Stimulated activated CD4-positive, alpha-beta T cell treated with anti-CD3 and anti-CD28 coated beads, Interleukin-1b, Interleukin-23, amount 100 ng/mL, for 4 hours (primary cell): ENCODE measurements at places on chromosomes 2 and 18.

- DNase-seq = no peak
These were observed 102.4 kb downstream of the TRIB2 start for GRCh38 chr2:12819103-12819475.

DNA sequence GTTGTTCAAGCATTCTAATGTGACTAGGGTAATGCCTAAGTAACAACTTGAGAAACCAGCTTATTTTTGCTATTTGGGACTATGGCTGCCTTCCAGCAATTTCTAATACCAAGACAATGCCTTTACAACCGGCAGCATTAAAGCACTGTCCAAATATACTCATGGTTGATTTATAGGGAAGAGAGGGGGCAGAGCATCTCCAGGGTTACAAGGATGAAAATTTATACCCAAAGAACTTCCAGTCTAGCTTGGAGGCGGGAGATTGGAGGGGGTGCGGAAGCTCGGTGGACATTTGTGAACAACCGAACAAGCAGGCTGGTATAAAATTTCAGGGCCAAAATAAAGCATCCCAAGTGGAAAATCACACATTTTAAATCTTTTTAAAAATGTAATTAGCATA lies 294.9 kb upstream of the STON1 start:
- no peak for DNase-seq

GRCh38 chr2:169050476-169051240 lies 18.7 kb upstream of the DHRS9 start:
- no peak for DNase-seq

DNA sequence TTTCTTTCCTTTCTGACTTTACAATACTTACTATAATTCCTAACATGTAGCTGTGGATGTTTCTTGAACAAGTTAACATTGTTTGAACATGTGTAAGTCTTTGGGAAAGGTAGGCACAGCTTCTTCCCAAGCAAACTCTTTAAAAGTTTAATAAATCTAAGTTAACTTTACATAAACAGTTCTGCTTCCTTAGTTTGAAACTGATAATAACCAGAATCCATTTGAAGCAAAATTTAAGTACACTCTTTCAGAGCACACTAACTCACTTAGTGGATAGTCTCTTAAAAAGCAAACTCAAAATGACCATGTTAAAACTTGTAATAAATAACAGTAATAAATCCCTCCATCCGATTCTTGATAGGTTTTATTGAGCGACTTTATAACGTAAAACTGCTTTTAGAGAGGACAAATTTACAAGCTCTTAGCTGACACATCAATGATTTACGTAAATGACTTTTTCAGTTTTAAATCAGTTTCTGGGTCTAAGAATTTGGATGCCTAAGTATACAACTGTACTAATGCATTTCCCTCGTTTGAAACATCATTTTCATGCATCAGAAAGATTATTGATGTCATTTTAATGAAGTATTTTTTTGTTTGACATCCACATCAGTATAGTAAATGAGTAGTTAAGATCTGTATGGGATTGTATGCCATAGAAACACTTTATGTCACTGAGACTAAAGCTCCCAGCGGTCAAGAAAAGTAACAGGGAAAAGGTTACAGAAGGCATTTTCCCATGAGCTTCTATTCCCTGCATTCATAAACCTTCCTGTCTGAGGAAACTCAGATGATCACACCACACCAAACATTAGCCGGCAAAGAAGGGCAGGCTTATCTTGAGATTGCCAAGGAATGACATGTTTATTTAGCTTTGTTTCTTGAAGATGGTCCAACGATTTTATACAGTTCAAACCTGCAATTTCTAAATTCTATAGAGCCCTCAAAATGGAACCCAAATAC lies 67.5 kb downstream of the PDE1A start:
- DNase-seq = no peak

DNA sequence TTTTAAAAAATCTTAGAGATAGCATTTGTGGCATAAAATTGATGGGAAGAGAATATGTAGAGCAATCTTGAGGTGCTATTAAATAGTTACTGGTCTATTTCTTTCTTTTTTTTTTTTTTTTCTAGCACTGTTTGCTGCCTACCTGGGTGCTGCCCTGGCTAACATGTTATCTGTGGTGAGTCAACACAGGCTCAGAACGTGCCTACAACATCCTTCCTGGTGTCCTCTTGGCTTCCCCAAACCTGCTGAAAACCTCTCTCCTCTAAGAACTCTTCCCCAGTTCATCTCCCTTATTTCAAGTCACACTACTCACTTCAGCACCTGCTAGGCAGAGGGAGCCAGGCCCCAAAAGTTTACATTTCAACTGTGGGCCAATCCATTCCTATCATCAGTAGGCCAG lies 45.1 kb upstream of the SLC14A1 start:
- DNase-seq = no peak
